ENCODE measurements at places on chromosomes 7 and 10. TPM values are rescaled to one million over a fixed set of nuclear protein-coding genes. Genes with fewer than 3 reads are reported as not detected.

DNA sequence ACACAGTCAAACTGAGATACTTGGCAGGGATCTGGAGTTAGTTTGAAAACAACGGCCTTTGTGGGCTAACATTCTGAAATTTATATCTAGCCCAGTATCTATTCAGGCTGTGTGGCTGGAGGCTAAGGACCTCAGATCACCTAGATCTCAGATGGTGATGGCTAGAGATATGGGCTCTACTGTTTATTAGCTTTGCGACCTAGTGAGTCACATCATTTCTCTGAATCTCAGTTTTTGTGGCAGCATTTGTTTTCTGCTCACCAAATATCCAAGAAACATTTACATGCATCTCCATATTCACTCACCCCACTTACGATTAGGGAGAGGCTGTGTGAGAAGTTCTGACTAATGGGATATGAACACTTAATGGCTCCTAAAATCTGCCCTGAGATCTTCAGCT lies 503.9 kb downstream of the KIF20B start:
- DNase-seq = no peak

DNA sequence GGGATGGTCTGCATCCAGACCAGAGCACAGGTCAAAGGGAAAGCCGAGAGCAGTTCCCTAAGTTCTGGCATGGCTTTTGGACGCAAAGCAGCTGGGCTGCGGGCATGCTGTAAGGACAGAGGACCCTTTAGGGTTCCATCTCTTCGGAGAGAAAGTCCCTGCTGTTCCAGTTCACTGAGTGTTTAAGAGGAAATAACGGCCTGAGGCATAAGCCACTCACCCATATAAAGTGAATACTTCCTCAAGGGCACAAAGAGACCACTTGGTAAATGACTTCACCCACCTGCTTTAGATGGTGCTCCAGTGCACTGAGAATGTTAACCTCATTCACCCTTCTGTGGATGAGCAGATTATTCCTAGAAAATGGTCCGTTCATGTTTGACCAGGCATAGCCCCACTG lies 586.7 kb upstream of the GALNT17 start:
- no peak for DNase-seq

DNA sequence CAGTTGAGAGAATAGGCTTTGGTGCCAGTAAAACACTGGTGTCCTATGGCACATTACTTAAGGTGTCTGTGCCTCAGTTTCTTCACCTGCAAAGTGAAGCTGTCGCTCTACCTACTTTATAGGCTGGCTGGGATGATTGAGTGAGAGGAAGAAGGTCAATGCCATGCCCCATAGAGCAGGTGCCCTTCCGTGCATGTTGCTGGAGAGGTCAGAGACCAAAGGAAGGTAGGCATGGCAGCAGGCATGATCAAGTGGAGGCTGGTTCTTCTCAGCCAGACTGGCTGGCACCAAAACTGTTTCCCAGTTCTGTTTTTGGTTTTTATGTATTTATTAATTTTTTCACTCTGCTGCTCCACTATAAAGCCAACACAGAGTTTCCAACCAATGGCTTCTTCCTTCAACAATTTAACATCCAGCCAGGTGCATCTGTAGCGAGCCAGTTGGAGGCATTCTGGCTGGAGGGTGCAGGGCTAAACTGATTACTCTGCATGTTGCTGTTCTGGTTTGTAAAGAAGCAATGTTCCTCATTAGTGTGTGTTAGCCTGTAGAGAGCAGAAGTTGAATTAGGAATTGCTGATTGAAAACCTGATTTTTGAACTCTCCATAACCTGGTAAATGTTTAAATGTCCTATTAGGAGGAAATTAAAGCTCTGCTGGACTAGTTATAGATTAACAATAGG lies 144.3 kb upstream of the TNS3 start:
- DNase-seq = no peak

GRCh38 chr7:134851141-134851540 lies 71.7 kb downstream of the CALD1 start:
- DNase-seq = no peak

The PDCD4 gene
- total RNA-seq = 45.5 TPM

DNA sequence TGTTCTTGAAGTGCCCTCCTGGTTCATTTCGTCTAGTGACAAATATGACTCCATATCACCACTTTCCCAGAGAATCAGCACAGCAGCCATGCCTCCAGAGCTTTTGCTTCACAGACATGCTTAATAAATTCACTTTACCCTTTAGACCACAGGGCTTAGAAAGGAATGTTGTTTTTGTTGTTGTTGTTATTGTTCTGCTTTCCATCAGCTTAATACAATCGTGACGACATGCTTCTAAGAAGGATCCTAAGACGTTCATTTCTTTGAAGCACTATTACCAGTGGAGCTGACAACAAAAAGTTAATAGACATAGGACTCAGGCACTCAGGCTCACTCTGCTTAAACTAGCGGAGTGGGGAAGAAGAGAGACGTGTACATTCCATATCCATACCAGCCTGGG lies 418.6 kb downstream of the KCNMA1 start:
- no peak for DNase-seq

GRCh38 chr7:68041554-68041953 lies 1044.9 kb downstream of the TYW1 start:
- DNase-seq = no peak

The COL28A1 gene
- not detected for total RNA-seq

The HPSE2 gene
- total RNA-seq = not detected

The STEAP1 gene
- total RNA-seq = 1.5 TPM

DNA sequence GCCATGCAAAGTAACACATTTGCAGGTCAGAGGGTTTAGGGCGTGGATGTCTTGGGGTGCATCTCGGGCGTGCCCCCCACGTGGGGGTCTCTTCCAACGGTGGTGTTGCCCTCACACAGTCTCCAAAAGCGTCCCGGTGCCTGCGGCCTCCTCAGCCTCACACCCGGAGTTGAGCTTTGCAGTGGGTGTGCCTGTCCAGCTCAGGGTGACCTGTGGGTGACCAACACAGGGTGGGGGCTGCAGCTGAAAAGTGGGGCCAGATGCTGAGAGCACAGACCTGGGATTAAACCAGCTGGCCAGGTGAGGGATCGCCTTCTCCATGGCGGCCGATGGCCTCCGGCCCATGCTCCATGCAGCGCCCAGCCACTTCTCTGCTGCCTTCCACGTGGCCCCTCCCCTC lies 63.1 kb downstream of the PWWP2B start:
- DNase-seq = no peak

DNA sequence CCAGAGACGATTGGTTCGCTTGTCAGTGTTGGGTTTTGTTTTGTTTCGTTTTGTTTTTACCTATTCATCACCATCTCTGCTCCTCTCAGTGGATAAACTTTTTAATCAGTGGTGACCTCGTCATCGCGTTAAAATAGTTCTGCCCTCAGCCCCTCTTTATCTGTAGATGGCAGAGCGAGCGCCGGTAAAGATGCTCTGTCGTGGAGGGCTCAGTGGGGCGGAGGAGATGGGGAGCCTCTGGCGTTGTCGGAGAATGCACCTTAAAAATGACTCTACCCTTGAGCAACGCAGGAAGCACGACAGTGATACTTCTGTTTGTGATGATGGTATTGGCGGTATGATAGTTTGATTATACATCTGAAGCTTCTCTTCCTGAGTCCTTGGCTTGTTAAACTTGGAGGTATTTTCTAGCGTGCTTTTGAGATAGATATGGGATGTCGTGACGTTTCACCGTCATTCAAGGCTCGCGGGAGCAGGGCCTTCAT lies 554 bp downstream of the CSGALNACT2 start:
- no peak for DNase-seq

The SEPTIN14 gene
- not detected for total RNA-seq

DNA sequence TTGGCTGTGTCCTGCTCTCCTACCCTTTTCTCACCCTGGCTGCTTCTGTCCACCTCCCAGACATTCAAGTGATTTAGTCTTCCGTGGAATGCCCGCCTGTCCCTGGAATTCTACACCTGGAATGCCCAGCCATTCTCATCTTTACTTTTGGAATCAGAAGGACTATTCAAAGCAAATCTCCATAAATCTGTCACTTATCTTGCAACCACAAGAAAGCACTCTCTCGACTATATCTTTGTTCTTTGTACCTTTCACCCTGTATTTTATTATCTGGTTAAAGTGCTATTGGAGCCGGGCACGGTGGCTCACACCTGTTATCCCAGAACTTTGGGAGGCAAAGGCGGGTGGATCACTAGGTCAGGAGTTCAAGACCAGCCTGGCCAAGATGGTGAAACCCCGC lies 79.3 kb upstream of the KMT2E start:
- DNase-seq = no peak

The NAT16 gene
- not detected for total RNA-seq

The CHAT gene
- total RNA-seq = not detected

DNA sequence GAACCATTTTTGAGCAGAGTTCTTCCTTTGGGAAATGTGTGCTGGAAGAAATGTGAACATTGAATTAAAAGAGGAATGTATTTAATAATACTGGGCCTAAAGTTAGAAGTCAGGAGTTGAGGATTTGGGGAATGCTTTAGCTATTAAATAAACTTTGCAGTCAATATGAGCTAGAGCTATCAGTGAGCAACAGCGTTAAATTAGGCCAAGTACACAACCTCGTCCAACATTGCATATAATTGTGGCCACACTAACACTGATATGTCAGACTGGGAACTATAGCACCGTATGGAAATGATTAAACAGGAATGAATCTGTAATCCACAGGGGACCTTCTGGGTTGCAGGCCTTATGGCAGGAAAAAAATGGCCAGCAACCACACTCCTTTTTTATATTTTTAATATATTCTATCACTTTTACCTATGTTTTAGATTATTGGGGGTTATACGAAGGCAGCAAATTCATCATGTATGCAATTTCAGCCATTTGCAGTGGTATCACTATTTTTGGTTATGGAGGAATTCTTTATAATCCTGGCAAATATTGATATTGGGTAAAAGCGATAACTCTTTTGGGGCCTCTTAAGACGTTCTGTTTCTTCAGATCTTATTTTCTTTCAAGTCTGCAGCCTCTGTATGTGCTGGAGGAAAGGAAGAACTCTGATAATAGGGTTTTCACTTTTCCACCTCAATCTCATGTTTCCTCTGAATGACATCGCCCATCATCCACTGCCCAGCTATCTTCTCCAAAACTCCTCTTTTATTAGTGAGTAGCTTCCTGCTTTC lies 236.3 kb upstream of the PLXDC2 start:
- no peak for DNase-seq

- DNase-seq = no peak
Measured at GRCh38 chr10:7435674-7436073, 24.8 kb upstream of the SFMBT2 start.

DNA sequence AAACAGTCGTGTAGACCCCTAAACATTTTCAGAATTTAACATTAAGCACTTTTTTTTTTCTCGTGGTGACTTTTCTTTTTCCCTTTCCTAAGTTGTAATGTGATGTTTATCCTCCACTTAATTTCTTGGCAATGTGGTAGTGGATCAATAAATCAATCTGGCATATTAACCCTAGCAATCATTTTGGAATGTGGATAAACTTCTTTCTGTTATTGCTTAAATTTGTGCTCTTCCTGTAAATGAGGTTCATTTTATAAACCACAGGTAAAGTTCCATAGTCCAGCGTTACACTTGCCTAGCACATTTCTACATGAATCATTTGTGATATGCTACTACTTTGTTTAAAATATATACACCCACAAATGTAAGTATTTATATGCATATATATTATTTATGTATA lies 247.4 kb upstream of the ETV1 start:
- no peak for DNase-seq

The PARP12 gene
- total RNA-seq = 53.9 TPM

DNA sequence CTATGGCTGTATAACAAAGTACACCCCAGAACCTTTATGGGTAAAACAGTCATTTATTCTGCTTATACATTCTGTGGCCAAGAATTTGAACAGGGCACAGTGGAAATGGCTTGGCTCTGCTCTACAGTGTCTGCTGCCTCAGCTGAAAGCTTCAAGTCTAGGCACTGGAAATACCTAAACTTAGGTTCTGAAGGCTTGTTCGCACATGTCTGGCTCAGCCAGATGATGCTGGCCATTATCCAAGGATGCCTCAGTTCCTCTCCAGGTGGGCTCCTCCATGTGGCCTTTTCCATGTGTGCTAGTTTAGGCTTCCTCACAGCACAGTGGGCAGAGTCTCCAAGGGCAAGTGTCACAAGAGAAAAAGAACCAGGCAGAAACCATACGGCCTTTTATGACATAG lies 76.8 kb downstream of the RALA start:
- no peak for DNase-seq

DNA sequence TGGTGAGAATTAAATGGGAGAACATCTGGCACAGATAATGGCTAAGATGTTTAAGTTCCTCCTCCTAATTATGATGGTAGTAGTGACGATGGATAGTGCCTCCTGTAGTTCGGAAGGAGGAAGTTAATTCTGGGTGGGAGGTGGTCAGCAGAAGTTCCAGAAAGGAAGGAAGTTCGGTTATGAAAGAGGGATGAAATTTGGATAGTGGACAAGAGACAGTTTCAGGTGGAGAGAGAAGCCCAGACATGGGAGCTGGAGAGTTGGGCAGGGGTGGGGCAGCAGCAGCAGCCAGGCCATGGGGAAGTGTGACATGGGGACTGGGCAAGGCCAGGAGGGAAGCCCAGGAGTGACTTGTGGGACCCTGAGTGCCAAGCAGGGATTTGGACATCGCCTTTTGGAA lies 99.5 kb downstream of the CCNY start:
- DNase-seq = no peak

DNA sequence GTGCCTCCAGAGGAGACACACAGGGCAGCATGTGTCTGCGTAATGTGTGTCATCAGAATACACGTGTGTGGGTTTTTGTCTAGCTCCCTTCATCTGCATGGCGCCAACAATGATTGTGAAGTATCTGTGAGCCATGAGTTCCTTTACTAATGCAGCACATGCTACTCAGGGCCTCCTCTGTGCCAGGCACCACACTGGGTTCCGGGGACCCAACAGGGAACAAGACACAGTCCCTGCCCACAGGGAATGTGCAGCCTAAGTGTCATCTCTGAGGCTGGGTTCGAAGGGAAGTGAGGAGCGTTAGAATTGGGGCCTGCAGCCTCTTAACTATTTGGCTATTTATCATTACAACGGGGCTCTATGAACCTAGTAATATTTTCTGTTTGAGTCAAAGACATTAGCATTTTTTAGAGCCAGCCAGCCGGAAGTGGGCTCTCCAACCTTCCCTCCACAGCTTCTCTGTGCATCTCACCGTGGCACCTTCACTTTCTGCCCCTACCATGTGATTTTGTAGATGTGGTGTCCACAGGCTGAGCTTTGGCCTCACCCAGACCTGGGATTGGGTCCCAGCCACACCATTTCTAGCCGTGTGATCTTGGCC lies 43.9 kb upstream of the SRGN start:
- DNase-seq = no peak

The ATP5F1C gene
- 231 TPM for total RNA-seq

The CAV2 gene
- total RNA-seq = 189 TPM

The DNAJC12 gene
- 2.0 TPM for total RNA-seq

GRCh38 chr10:55410415-55410885 lies 609.4 kb upstream of the PCDH15 start:
- DNase-seq = peak; percentile 42

DNA sequence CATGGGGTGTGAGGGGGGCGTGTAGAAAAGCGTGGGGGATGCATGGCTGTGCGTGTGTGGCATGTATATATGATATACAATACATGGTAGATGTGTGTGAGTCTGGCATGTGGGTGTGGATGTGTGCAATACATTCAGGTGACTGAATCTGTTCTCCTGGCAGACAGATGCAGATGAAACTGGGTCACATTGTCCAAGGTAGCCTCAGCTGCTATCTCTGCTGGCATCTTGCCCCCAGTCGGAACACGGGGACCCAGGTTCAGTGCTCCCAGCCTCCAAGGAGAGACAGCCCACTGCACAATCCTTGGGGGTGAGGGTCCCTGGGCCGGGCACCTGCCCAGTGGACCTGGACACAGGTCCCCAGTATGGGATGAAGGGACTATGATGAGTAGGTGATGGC lies 12.4 kb upstream of the SRRM3 start:
- DNase-seq = no peak

The GSTO2 gene
- total RNA-seq = 2.0 TPM

GRCh38 chr7:116525913-116526861 lies 1.4 kb downstream of the CAV1 start:
- no peak for DNase-seq

Data from glomerular endothelial cell (primary cell).